COR-L47 (cell line): ENCODE measurements at places on chromosomes 7 and 10.

- no peak for DNase-seq
Measured at GRCh38 chr10:88278912-88279311, 304.2 kb downstream of the RNLS start.

- DNase-seq, result no peak
Measured at GRCh38 chr7:45070254-45070642, 18.5 kb downstream of the NACAD start.

DNA sequence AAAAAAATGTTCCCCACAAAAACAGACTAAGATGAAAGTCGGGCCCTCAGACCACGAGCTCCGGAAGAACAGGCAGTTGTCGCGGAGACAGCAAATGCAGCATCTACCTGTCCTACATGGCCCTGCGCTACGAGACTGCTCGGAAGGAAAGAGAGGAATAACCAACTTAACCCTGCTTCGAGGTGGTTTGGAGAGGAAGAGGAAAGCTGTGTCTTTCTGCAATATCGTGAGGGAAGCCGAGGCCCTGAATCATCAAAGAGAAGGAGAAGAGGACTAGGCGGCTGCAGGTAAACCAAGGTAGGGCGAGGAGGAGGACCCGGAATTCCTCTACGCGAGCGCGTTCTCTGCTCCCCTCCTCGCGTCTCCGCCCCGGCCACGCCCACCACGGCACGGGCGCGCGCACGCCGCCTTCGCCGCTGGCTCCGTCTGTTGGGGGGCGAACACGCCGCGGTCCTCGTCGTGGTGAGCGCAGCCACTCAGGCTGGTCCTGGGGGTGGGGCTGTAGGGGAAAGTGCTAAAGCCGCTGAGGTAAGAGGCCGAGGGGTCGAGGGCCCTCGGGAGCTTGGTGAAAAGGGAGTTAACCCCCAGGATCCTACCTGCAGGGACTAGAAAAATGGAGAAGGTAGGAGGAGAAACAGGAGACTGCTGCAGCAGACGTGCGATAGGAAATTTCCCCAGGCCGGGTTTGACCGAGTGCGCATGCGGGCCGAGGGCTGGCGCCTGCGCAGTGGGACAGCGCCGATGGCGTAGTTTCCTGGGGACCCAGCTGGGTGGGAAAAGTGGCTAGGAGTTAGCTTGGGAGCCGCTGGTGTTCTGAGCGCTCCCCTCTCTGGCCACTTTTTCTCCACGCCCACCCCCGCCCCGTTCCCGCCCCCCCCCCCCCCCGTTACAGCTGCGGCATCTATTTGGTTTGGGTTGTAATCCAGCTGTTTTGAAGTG, at the start of the genes ANAPC16 and ASCC1:
ANAPC16 (plus strand) TSS at position 402 of the 939 bp plus-strand sequence. CDS start 7,903 bp downstream, outside the sequence.
ASCC1 (minus strand) TSS at position 666 of the 939 bp plus-strand sequence. CDS start 2,978 bp downstream, outside the sequence.
- peak; percentile 64 for DNase-seq

DNA sequence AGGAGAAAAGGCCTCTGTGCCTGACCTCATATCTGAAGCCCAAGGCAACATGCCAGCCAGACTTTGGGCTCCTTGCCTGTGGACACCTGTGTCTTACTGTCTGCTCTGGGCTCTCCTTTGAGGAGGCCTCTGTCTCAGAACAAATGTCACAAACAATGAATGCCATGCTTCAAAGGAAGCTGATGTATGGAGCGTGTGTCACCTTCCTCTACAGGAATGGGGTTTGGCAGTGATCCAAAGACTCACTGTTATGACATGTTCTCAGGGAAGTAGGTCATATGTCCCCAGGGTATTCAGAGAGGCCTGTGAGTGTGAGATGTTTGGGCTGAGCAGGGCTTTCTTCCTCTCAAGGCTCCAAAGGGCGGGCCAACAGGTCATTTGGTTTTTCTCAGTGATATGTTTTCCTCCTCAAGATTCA, 38.4 kb downstream of the PTPRE start:
- DNase-seq, result no peak

DNA sequence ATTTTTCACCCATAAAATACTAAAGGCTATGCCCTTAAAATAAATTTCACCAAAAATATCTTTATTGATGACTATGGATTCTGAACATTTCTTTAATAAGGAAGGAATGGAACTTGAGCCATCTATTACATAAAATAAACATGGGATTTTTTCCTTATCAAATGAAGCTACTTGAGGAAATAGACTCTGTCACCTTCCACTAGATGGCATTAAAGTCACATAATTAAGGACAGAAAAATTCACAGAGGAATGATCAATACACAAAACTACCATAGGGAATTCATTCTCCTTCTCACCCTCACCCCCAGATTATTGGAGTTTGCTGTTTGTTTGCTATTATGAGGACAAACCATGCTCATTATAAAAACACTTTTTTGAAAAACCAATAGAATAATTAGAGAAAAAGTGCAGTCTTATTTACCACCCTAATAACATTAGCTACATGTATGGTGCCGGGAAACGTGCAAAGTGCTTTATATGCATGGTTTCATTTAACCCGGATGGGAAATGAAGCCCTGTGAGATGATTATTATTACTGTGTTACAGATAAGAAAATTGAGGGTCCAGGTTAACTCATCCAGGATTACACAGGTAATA, 21.1 kb upstream of the FOXI2 start:
- DNase-seq, result no peak

DNA sequence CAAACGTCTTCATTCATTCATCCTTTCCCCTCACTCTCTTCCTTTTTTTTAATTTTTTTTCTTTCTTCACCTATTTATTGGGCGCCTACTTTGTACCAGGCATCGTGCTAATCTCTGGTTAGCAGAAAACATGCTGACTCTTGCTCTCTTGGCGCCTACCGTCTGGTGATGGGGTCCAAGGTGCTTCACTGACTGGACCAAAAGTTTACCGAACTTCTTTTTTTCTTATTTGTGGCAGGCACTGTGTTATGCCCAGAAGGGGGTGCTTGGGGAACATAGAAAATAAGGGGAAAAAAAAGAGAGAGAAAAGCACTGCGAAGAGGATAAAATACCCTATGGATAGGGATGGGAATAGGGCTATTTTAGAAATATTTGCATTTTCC, 505 bp upstream of the FAM204A start:
- DNase-seq, result no peak

GRCh38 chr7:11335947-11336346, 362.3 kb downstream of the PHF14 start:
- DNase-seq, result no peak

- DNase-seq, result no peak
Measured at GRCh38 chr10:104318326-104318725, 19.9 kb downstream of the ITPRIP start.

DNA sequence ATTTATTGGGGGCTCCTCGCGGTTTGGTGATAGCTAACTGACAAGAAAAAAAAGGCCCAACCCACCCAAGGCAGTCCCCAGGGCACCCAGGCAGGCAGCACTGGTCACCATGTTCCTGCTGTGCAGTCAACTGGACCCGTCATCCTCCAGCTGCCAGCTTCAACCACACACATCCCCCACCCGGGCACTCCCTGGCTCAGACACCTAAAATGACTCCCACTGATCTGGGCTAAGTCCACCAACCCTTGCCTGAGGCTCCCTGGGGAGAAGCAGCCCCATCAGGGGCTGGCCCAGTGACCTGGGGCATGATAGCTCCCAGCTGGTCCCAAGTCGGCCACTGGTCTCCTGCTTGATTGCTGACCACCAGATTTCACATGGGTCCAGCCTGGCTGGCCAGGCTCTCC, 161.8 kb downstream of the NRF1 start:
- DNase-seq, result no peak

DNA sequence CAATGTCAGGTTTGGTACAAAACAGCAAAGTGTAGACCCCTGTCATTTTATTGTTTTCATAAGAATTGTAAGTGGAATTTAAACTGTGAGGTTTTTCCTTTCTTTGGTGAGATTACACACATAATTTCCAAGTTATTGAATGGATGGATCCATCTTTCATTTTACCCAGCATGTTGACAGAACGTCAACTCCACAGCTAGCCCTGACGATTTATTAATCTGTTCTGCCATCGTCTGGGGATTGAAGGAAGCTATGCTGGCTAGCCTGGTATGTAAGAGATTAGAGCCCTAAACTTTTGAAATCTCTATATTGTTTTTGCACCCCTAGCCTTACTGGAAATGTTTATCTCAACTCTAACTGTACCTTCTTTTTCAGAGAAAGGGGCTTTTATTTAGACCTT, 8.6 kb downstream of the WNT16 start:
- peak; percentile 48 for DNase-seq

GRCh38 chr7:79806161-79806734, 328.4 kb upstream of the GNAI1 start:
- DNase-seq, result peak; percentile 20

DNA sequence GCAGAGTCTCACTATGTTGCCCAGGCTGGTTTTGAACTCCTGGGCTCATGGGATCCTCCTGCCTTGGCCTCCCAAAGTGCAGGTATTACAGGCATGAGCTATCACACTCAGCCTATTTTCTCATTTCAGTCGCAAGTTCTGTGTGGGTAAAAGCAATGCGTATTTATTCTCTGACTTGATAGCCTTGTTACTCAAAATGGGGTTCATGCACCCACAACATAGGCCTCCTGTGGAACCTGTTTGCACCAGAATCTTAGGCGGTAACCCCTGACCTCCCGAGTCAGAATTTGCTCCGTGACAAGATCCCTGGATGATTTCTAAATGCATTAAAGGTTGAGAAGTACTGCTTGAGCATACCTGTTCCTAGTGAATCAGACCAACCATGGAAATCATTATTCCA, 7.3 kb downstream of the IL2RA start:
- DNase-seq, result no peak

- no peak for DNase-seq
Measured at GRCh38 chr10:51617576-51618235, 81.7 kb downstream of the CSTF2T start.

DNA sequence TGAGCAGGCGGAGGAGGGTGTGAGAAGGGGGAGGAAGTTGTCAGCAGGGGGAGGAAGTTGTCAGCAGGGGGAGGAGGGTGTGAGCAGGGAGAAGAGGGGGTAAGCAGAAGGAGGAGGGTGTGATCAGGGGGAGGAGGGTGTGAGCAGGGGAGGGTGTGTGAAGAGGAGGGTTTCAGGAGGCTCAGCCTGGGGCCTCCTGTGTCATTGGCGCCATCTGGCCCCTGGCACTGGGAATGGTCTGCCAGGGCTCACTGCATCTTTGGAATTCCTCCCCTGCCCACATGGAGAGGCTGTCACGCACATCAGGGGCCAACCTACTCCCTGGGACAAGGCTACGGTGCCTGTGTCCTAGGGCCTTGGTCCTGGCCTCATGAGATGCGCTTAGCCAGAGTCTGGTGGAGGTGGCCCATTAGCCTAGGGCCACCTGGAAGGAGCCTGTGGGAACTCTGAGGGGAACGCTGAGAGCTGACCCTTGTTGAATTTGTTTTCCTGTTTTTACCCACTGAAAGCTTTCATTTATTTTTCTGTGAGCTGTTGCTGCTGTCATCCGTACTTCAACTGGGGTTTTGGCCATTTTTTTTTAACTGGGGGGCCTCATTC, 18.0 kb downstream of the CAMK2B start:
- peak; percentile 64 for DNase-seq
